ENCODE measurements at places on chromosomes 2 and 18.

- no peak for DNase-seq
Measured at GRCh38 chr2:216490061-216490460, 8.6 kb upstream of the RPL37A start.

- no peak for DNase-seq
Measured at GRCh38 chr2:48527226-48527885, 2.6 kb upstream of the STON1 start.

GRCh38 chr2:143950704-143951103 is 569.2 kb downstream of the ZEB2 start:
- DNase-seq, result no peak

DNA sequence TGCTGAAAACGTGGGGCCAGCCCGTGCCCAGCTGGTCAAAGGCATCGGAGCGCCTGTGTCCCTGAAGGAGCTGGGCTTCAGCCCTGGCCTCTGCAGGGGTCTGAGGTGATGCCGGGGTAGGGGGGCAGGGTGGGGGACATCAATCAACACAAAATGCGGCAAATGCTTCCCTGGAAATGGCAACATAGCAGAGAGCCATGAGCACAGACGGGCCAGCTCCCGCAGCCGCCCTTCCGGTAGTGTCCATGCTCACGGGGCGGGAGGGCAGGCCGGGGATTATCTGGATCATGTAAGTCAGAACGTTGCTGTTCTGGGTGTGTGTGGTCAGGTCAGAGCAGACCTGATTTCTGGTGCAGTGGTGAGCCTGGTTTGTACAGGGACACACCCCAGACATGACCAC is 56.5 kb upstream of the TWIST2 start:
- no peak for DNase-seq

DNA sequence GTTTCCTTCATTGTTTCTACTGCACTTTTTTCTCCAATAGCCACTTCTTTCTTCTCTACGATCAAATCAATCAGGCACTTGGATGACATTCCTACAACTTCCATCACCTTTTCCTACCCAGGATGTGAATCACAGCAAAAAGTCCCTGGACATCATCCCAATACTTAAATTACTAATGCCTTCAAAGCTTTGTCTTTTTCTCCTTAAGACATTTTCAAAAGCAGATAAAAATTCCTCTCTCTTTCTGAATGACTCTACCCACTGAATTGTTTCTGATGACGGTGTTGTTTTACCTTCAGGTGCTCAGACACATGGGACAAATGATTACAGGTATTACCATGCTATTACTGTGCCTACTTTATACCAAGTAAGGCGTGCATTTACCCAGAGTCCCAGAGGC is 500.9 kb downstream of the FBXO15 start:
- DNase-seq, result no peak

- no peak for DNase-seq
Measured at GRCh38 chr2:69581774-69582581, 61.6 kb downstream of the AAK1 start.

- DNase-seq, result no peak
Measured at GRCh38 chr2:172105471-172106107, 2.9 kb upstream of the DLX2 start.

- DNase-seq, result no peak
Measured at GRCh38 chr2:241885946-241886643, 16.6 kb downstream of the RTP5 start.

DNA sequence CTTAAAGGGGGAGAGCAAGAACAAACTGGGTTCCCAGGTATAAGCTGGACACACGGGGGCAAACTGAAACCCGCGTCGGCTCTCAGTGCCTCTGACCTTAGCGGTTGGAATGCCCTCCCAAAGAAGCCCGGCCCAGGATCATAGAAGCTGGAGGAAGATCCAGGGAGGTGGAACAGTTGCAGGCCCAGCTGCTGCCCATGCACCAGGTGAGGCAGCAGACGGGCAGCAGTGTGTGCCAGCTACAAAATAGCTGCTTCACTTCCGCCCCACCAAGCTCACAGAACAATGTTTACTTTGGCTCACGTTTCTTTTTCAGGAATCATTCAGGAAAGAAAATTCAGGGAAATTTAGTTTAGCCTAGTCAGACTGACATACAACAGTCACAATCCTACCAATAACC is 3.9 kb upstream of the ERMN start:
- DNase-seq, result no peak

- no peak for DNase-seq
Measured at GRCh38 chr2:56267415-56267788, 83.6 kb downstream of the CCDC85A start.

- no peak for DNase-seq
Measured at GRCh38 chr2:165675551-165675968, 118.5 kb downstream of the GALNT3 start.

DNA sequence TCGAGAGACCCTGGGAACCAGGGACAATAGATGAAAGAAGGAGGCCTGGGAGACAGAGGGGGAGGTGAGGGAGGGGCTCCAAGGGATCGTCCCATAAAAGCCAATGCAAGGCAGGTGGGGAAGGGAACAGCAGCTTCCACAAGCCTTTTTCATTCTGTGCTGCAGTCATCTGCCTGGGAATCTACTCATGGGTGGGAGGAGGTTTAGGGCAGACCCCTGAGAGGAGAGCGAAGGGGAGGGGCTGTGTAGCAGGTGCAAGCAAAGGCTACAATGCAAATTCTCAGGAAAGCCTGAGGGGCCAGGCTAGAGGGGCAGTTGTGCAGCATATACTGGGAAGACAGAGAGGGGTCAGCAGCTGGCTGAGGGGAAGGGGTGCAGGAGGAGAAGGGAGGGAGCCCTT is 135.4 kb downstream of the SETBP1 start:
- no peak for DNase-seq

GRCh38 chr2:82839036-82839435 is 1620.0 kb downstream of the SUCLG1 start:
- no peak for DNase-seq

GRCh38 chr2:211248841-211249240 is 692.4 kb downstream of the CPS1 start:
- DNase-seq, result no peak

DNA sequence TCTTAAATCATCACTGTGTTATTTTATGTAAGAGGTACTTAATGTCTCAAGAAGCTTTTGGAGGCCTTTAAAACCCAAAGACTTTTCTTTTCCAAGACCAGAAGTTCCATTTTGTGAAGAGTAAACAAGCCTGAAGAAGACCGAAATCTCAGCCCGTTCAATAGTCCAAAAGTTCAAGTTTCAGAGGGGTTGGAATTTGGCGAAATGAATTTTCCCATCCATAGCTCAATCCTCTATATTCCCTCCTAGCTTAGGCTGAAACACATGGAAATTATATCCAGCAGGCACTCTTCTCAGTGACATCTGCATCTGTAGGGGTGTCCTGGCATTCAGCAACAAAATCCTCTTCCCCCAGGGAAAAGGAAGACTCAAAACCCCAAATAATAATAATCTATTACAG is 344.6 kb downstream of the ARHGAP15 start:
- no peak for DNase-seq

- no peak for DNase-seq
Measured at GRCh38 chr2:67561457-67561965, 164.4 kb downstream of the ETAA1 start.

GRCh38 chr2:19573784-19574183 is 215.4 kb upstream of the OSR1 start:
- DNase-seq, result no peak

DNA sequence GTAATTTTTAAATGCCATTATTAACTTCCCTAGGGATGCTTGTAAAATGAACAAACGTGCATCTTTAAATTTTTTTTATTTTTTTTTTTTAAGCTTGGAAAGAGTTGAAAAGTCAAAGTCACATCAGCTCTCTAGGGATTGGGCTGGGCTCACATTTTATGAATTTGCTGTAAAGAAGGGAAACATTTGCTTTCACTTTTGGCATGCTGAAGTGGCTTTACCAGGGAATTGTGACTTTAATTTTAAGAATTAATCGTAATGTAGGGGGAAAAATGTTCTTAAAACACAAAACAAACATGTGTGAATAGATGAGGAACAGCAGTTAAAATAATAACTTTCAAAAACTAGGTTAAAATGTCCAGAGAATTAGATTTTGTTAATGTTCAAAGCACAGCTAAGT is 123.0 kb downstream of the AGAP1 start:
- no peak for DNase-seq

GRCh38 chr18:78160961-78161656 is 818.5 kb upstream of the SALL3 start:
- DNase-seq, result no peak

DNA sequence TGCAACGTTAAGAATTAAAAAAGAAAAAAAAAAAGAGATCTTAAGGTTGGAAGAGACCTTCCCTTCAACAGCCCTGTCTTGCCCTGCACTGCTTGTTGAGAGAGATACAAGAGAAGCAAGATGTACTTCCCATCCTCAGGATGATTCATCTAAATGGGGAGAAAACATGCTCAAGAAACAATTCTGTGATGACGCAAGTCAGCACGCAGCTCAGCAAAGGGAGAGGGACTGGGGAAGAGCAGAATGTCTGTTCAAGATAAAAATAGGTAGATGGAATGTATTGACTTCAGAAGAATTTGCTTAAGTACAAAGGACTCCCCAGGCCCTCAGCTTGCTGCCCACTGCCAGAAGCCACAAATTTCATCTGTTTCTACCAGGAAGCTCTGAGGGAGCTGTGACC is 198.2 kb upstream of the SPRED2 start:
- no peak for DNase-seq

DNA sequence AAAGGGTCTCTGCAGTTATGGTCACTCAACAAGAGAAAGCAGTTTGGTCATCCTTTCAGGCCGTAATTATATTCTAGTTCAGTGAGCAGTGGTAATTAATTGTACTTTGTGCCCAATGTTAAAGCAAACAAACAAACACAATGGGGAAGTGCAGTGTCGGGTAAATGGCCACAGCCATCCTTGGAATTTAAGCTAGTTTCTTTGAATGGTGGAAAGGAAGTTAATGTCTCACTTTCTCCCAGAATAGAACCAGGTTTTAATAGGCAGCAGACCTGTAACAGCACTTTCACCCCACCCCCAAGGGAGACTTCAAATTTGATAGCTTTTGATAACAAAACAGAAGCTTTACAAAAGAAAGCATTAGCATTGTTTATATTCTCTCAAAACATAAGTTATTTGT is 20.0 kb upstream of the ITGAV start:
- no peak for DNase-seq

DNA sequence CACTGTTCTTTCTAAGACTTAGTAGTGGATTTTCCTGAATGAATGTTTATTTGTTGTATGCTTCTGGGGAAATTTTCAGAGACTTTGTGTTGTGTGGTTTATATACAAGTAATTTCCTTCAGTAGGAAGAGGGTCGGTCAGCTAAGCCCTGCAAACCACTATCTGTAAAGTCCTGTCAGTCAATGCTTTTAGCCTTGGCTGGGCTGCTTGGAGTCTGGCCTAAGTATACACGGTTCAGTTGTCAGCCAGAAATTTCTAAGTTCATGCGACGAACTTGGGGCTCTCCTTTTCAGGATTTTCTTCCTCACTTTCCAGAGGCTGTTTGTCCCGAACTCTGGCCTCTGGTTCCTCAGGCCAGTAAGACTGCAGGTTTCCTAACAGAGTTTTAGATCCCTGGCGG is 21.3 kb downstream of the C2orf49 start:
- no peak for DNase-seq

DNA sequence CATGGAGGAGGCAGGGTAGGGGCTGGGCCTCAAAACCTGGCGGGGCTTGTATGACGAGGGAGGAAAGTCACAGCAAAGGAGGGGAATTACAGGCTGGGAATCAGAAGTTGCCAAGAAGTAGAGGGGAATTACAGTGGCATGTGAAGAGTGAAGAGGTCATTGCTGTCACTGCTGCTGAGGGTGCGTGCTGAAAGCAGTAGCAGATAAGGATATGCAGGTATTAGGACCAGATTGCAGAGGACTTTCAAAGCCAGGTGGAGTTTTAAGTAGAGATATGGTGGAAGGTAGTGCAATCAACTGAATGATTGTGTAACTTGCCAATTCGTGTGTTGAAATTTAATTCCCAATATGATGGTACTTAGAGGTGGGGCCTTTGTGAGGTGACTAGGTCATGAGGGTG is 19.4 kb upstream of the LRPPRC start:
- no peak for DNase-seq

- DNase-seq, result no peak
Measured at GRCh38 chr18:77124452-77124922, 8.1 kb downstream of the MBP start.

DNA sequence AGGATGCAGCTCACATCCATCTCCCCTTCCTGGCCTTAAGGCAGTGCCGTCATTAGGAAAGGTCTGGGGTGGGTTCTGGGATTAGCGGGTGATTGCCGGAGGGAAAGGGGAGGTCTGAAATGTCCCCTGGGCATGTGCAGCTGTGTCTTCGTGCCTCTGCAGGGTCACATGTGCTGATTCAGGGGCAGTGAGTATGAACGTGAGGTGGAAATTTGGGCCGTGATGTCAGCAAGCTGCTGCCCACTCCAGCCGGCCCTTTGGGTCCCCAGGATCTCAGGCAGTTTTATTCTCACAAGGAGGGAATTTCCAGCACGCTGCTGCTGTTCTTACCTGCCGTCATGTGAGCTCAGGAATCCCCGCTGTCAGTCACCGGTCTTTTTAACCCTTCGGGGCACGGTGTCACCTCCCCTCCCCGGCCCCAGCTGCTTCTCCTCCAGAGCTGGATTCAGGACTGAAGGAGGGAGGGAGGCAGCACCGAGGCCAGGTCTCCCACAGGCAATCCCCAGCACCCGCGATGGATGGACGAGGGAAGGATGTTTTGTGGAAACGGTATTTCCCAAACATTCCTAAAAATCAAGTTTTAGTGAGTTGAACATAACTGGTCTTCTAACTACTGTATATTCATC is 23.5 kb downstream of the GPR35 start:
- no peak for DNase-seq
